ENCODE measurements at places on chromosomes 6 and 20. TPM values are rescaled to one million over a fixed set of nuclear protein-coding genes. Genes with fewer than 3 reads are reported as not detected.

- DNase-seq, result no peak
Measured at GRCh38 chr6:133681891-133682290, 207.0 kb upstream of the TCF21 start.

DNA sequence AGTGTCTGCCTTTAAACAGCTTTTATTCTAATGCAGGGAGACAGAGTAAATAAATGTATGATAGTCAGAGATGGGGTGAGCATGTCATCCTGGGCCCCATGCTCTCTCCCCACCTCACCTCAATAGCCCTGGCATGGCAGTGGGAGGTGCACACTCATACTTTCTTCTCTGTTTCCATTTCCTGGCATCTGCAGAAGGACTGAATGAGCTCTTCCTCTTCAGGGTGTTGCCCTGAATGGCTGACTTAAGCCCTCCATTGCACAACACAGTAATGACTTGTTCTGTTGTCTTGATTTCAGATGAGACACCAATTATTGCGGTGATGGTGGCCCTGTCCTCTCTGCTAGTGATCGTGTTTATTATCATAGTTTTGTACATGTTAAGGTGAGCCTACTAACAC lies 57.0 kb upstream of the GNRH2 start:
- DNase-seq, result no peak

DNA sequence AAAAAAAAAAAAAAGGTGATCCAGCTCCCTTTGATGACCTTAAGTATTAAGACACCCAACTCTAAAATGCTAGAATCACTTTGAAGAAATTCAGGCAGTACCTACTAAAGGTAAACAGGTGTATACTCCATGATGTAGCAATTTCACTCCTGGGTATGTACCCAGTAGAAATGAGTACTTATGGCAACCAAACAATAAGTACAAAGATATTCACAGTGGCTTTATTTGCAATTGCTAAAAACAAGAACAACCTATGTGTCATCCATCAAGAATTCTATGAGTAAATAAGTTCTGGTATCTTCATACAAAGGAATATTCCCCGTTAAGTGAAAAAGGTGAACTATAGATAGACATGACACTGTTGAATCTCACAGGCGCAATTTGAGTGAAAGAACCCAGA lies 29.4 kb downstream of the MDGA1 start:
- DNase-seq, result no peak

- no peak for DNase-seq
Measured at GRCh38 chr6:106501960-106502371, 127.3 kb downstream of the RTN4IP1 start.

DNA sequence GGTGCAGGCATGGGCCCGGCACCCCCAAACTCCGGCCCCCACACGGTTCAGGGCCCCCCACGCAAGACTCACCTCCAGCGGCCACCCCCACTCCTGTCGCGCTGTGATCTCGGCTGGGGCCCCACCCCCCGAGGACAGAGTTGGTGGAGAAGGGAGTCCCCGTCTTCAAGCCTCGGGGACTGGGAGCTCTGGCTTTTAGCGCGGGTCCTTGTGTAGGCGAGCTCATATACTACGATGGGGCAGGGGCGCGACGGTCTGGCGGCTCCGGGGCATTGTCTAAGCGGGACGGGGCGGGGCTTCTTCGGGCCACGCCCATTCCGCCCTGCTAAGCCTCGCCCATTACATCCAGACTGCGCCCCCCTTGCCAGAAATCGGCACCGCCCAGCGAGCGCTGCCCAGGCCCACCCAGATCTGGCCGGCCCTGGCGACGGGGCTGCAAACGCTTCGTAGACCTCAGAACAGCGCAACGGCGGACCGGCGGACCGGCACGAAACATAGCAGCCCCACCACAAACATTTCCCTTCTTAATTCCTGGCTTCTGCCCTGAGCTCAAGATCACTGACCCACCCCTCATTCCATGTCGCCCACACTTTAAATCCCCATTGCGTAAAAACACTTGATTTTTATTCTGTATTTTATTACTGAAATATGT lies 1.0 kb upstream of the DDAH2 start:
- peak; percentile 96 for DNase-seq

DNA sequence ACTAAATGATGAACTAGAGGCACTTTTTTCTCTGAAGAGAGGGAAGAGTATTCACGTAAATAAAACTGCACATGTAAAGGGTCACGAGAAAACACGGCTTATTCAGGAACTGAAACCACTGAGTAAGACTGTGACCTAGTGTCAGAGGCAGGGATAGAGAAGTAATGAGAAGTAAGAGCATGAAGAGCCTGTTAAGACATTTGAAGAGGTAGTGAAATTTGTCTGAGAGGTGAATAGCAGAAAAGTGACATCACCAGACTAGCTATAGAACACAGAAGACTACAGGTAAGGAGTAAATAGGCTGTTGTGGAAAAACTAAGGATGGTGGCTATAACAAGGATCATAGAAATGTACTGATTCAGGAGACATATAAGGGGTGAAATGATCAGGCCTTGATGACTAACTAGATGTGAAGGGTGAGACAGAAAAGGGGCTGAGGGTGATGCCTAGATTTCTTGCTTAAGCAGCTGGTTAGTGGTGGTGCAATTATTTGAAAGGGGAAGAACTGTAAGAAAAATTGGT lies 76.8 kb downstream of the REV3L start:
- DNase-seq, result no peak

- DNase-seq, result no peak
Measured at GRCh38 chr20:34104059-34104458, 8.0 kb downstream of the EIF2S2 start.

- DNase-seq, result no peak
Measured at GRCh38 chr6:31070711-31071197, 41.6 kb downstream of the C6orf15 start.

- no peak for DNase-seq
Measured at GRCh38 chr6:102520966-102521365, 1127.5 kb downstream of the GRIK2 start.

- DNase-seq, result no peak
Measured at GRCh38 chr20:52824494-52825216, 147.5 kb upstream of the TSHZ2 start.

DNA sequence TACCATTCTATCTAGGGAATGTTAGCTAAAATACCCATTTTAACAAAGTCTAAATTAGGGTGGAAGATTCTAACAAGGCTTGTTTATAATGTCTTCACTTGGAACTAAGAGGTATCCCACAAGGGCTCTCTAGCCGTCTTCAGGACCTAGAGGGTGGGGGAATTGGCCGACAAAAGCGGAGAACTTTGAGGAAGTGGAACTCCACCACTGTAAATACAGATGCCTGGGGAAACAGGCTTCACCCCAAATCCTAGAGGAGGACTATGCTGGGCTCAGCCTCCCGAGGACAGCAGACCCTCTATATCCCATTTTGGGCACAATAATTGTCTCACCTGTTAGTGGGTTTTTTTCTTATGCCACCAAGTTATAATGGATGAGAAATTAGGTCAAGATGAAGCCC lies 58.0 kb upstream of the TFB1M start:
- DNase-seq, result no peak

DNA sequence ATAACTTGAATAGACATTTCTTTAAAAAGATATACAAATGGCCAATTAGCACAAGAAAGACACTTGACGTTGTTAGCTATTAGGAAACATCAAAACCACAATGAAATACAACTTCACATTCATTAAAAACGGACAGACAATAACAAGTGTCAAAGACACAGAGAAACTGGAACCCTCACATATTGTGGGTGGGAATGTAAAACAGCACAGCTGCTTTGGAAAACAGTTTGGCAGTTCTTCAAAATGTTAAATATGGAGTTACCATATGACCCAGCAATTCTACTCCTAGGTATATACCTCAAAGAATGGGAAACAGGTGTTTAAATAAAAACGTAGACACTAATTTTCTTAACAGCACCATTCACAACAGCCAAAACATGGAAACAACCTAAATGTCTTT lies 100.5 kb upstream of the SLC22A23 start:
- no peak for DNase-seq

DNA sequence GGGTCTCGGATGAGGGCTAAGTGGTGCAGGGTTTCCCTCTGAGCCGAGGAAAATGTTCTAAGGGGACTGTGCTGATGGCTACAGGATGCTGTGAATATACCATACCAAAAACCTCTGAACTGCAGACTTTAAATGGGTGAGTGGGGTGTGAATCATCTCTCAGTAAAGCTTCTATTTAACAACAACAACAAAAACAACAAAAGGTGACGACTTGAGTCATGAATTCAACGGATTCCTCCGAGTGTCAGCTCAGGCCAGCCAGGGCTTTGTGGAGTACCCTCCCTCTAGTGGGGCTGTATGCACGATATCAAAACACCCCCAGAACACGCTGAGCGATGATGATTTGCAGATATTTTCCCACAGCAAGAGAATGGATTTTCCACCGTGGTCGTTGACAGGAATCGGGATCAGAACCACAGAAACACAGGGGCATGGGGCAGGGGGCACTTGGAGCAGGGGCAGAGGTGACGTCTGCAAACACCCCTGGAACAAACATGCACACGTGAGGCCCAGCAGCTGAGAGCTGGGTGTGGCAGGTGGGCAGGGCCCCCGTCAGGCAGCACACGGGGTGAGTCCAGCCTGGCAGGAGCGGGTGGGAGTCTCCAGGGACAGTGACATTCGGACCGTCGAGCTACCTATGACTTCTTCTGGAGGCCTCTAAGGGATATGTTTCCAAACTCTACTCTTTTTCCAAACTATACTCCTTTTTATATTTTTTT lies 38.6 kb downstream of the SLC2A4RG start:
- no peak for DNase-seq

DNA sequence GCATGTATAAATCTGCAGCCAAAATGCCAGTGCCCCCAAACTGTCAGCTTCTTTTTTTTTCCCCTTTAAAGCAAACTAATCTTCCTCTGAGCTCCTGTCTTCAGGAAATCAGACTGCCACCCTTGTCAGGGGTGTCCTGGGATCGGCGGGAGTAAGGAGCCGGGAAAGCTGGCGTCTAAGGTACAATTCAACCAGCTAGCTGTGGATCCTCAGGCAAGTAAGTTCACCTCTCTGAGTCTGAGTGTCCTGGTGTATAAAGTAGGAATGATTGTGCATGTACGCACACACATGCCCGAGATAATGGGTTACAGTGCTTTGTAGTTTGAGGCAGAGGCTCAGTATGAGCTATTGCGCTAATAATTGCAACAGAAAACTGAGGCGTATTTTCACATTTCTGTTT lies 98.3 kb downstream of the ANKRD60 start:
- DNase-seq, result no peak

- no peak for DNase-seq
Measured at GRCh38 chr20:63223121-63223825, 7.3 kb upstream of the YTHDF1 start.

Gene PET117
- total RNA-seq, result 13.0 TPM

Gene TCF21
- total RNA-seq, result not detected

Gene NKX2-4
- total RNA-seq, result not detected

Gene DYNLT2
- 3.0 TPM for total RNA-seq

Gene RHAG
- not detected for total RNA-seq

Gene L3MBTL3
- 19.7 TPM for total RNA-seq

Gene THBS2
- total RNA-seq, result 687 TPM

Gene MROH8
- total RNA-seq, result 3.2 TPM

Measured in osteocyte (in vitro differentiated cells).